HCT116 (cell line): ENCODE measurements at places on chromosomes 13 and 19. TPM values are rescaled to one million over a fixed set of nuclear protein-coding genes. Genes with fewer than 3 reads are reported as not detected.

CBY2 gene
- not detected for total RNA-seq

- H3K36me3 ChIP-seq = peaks cover 33% of the 10 kb centered on the region
- H3K27me3 ChIP-seq = no peaks in the 10 kb centered on the region
- H3K27ac ChIP-seq = no peak overlapping the region
- no peaks in the 10 kb centered on the region for H3K4me1 ChIP-seq
- DNase-seq = no peak
These were observed 39.2 kb downstream of the KCNC3 start for GRCh38 chr19:50290011-50290410.

DNA sequence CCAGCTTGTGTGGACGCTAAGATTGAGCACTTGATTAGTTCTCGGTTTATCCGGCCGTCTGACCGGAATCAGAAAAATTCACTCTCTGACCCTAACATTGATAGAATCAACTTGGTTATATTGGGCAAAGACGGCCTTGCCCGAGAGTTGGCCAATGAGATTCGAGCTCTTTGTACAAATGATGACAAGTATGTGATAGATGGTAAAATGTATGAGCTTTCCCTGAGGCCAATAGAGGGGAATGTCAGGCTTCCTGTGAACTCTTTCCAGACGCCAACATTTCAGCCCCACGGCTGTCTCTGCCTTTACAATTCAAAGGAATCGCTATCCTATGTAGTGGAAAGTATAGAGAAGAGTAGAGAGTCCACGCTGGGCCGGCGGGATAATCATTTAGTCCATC, 59.6 kb downstream of the ARHGAP35 start:
- no peak overlapping the region for H3K4me3 ChIP-seq
- H3K36me3 ChIP-seq = peaks cover 5% of the 10 kb centered on the region
- peaks cover 34% of the 10 kb centered on the region for H3K4me1 ChIP-seq
- H3K27ac ChIP-seq = no peak overlapping the region
- no peaks in the 10 kb centered on the region for H3K27me3 ChIP-seq

ZNF835 gene
- total RNA-seq = not detected

CEACAM8 gene
- total RNA-seq = not detected

- H3K4me3 ChIP-seq = no peak overlapping the region
- H3K4me1 ChIP-seq = peaks cover 5% of the 10 kb centered on the region; the same call in 1 of the 2 replicates
- H3K27ac ChIP-seq = no peak overlapping the region
These were observed 7.5 kb upstream of the ILF3 start for GRCh38 chr19:10646456-10647159.

- H3K27ac ChIP-seq = no peak overlapping the region
- no peak for DNase-seq
- peaks cover 16% of the 10 kb centered on the region; the same call in 1 of the 2 replicates for H3K4me1 ChIP-seq
- 0 out of 2 replicates have a peak overlapping the region, but pooled peaks have one; percentile 82 for H3K4me3 ChIP-seq
These were observed 1.5 kb upstream of the S1PR5 start for GRCh38 chr19:10518444-10519361.

GRCh38 chr13:111920932-111921705, 145.8 kb upstream of the SOX1 start:
- no peaks in the 10 kb centered on the region for H3K36me3 ChIP-seq
- no peaks in the 10 kb centered on the region for H3K4me1 ChIP-seq
- DNase-seq = no peak
- H3K4me3 ChIP-seq = no peak overlapping the region
- peaks cover 30% of the 10 kb centered on the region for H3K27me3 ChIP-seq

- peaks cover 13% of the 10 kb centered on the region; the same call in 1 of the 2 replicates for H3K27me3 ChIP-seq
- H3K27ac ChIP-seq = no peak overlapping the region
- DNase-seq = no peak
These were observed 261.1 kb downstream of the TBC1D4 start for GRCh38 chr13:75220861-75221260.

PRR12 gene
- total RNA-seq = 26.9 TPM

DNA sequence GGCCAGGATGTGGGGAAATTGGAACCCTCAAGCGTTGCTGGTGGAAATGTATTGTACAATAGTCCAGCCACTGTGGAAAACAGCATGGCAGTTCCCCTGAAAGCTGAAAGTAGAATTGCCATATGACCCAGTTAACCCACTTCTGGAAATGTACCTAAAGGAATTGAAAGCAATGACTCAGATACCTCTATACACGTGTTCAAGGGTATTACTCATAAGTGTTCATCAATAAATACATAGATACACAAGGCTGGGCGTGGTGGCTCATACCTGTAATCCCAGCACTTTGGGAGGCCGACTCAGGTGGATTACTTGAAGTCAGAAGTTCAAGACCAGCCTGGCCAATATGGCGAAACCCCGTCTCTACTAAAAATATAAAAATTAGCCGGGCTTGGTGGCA, 71.9 kb upstream of the IRS2 start:
- H3K4me1 ChIP-seq = peaks cover 5% of the 10 kb centered on the region; the same call in 1 of the 2 replicates
- DNase-seq = peak; percentile 26
- H3K27me3 ChIP-seq = no peaks in the 10 kb centered on the region
- H3K4me3 ChIP-seq = no peak overlapping the region
- no peak overlapping the region for H3K27ac ChIP-seq
- H3K36me3 ChIP-seq = no peaks in the 10 kb centered on the region

DNA sequence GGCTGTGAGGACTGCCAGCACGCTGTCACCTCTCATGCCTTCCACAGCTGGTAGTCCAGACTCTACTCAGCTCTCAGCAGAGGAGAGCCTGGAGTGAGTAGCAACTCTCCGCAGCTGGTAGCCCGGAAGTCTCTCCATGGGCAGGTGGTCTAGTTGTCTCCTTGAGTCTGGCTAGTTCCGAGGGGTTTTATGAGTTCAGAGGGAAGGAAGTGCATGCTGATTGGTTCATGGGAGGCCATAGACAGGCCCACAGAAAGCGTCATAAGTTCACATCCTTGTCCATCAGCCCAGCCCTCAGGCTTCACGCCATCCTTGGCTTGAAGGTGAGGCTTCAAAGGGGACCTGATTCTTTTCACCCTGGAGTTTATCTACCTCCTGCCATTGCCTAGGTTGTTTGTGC, 2662.4 kb upstream of the PCDH20 start:
- no peaks in the 10 kb centered on the region for H3K36me3 ChIP-seq
- no peaks in the 10 kb centered on the region for H3K4me1 ChIP-seq

CASP14 gene
- not detected for total RNA-seq

- no peaks in the 10 kb centered on the region for H3K27me3 ChIP-seq
- H3K27ac ChIP-seq = no peak overlapping the region
- peaks cover 13% of the 10 kb centered on the region for H3K4me1 ChIP-seq
- peaks cover 14% of the 10 kb centered on the region for H3K36me3 ChIP-seq
- DNase-seq = no peak
These were observed 3.2 kb downstream of the ZNF230 start for GRCh38 chr19:44005973-44006372.

DNA sequence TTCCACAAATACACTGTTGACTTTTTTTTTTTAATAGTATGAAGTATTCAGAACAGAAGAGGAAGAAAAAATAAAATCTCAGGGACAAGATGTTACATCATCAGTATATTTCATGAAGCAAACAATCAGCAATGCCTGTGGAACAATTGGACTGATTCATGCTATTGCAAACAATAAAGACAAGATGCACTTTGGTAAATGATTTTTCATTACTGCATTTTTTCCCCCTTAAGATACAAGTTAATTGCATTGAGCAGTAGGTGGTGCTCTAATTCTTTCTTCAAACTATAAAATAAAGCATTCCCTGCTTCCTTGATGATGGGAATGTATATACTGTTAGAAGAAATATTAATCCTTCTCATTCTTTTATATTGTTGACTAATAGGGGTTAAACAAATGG, 17.1 kb downstream of the UCHL3 start:
- H3K36me3 ChIP-seq = peaks cover 23% of the 10 kb centered on the region
- H3K4me3 ChIP-seq = no peak overlapping the region
- H3K4me1 ChIP-seq = no peaks in the 10 kb centered on the region
- H3K27me3 ChIP-seq = no peaks in the 10 kb centered on the region
- no peak overlapping the region for H3K27ac ChIP-seq

- 0 out of 2 replicates have a peak, but pooled peaks cover 7% of the 10 kb centered on the region for H3K27me3 ChIP-seq
- no peaks in the 10 kb centered on the region for H3K36me3 ChIP-seq
- H3K4me3 ChIP-seq = no peak overlapping the region
These were observed 36.3 kb downstream of the STOML3 start for GRCh38 chr13:38954291-38954690.

ZNF345 gene
- total RNA-seq = not detected

MEIOSIN gene
- total RNA-seq = 2.1 TPM

DNA sequence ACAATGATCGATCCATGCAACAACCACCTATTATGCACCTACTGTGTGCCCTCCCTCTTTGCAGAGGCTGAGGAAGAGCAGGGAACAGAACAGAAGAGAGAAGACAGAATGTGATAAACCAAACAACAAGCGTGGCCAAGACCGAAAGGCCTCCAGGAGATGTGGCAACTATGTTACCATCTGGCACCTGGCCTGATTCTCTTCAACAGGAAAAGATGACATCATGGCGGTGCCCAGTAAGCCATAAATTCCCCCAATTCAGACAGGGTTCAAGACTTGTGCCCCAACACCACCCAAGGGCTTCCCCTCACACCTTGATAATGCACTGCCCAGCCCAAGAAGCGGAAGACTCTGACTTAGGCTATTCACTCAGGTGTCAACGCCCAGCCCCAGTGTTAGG, 44.3 kb downstream of the SLC7A1 start:
- H3K4me3 ChIP-seq = no peak overlapping the region
- DNase-seq = no peak
- no peaks in the 10 kb centered on the region for H3K4me1 ChIP-seq
- no peak overlapping the region for H3K27ac ChIP-seq

GRCh38 chr19:30387311-30388115, 15.3 kb downstream of the ZNF536 start:
- H3K4me1 ChIP-seq = no peaks in the 10 kb centered on the region
- peaks cover 9% of the 10 kb centered on the region; the same call in 1 of the 2 replicates for H3K27me3 ChIP-seq
- no peak overlapping the region for H3K27ac ChIP-seq
- DNase-seq = no peak
- no peak overlapping the region for H3K4me3 ChIP-seq
- H3K36me3 ChIP-seq = no peaks in the 10 kb centered on the region

- H3K27ac ChIP-seq = peak overlapping the region; percentile 50
- peaks cover 7% of the 10 kb centered on the region for H3K36me3 ChIP-seq
- no peak for DNase-seq
- H3K27me3 ChIP-seq = no peaks in the 10 kb centered on the region
These were observed 23.1 kb downstream of the TMED1 start for GRCh38 chr19:10812902-10813404.

MEDAG gene
- total RNA-seq = not detected

- H3K27me3 ChIP-seq = no peaks in the 10 kb centered on the region
- no peak overlapping the region; the same call in 1 of the 2 replicates for H3K27ac ChIP-seq
- H3K36me3 ChIP-seq = peaks cover 29% of the 10 kb centered on the region
- no peak overlapping the region for H3K4me3 ChIP-seq
- DNase-seq = no peak
- H3K4me1 ChIP-seq = peaks cover 29% of the 10 kb centered on the region
These were observed 6.5 kb downstream of the KCNN4 start for GRCh38 chr19:43774103-43774939.

DNA sequence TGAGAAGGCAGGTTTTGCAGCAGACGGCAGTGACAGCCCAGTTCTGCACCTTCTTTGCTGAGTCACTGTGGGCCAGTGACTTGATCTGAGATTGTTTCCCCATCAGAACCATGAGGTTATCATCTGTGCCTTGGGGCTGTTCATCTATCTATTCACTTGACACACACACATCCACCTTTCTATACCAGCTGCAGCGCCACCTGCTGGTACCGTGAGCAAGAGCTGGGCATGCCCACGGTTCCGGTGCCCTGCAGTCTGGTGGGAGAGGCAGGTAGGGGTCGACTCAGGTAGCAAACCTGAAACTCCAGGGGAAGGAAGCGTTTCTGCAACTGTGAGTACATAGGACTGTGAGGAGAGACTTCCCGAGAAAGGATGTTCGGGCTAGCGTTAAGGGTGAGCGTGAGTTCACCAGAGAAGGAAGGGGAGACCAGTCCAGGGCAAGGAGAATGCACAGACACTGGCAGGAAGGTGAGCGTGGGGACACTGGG, 7.5 kb upstream of the LIN7B start:
- H3K27me3 ChIP-seq = no peaks in the 10 kb centered on the region
- H3K36me3 ChIP-seq = peaks cover 51% of the 10 kb centered on the region
- H3K27ac ChIP-seq = peak overlapping the region; percentile 27; the same call in 1 of the 2 replicates
- H3K4me3 ChIP-seq = no peak overlapping the region
- DNase-seq = peak; percentile 43

GRCh38 chr13:28499609-28500008, 4.7 kb upstream of the FLT1 start:
- H3K4me1 ChIP-seq = no peaks in the 10 kb centered on the region
- H3K36me3 ChIP-seq = no peaks in the 10 kb centered on the region
- no peak overlapping the region for H3K4me3 ChIP-seq
- no peaks in the 10 kb centered on the region for H3K27me3 ChIP-seq
- H3K27ac ChIP-seq = no peak overlapping the region
- DNase-seq = no peak

GRCh38 chr13:33208290-33209220, 77.0 kb downstream of the STARD13 start:
- no peak overlapping the region for H3K27ac ChIP-seq
- no peak for DNase-seq
- no peaks in the 10 kb centered on the region for H3K36me3 ChIP-seq
- no peaks in the 10 kb centered on the region for H3K27me3 ChIP-seq
- no peak overlapping the region for H3K4me3 ChIP-seq
- peaks cover 10% of the 10 kb centered on the region for H3K4me1 ChIP-seq

- H3K4me3 ChIP-seq = no peak overlapping the region
- no peaks in the 10 kb centered on the region for H3K4me1 ChIP-seq
- no peak overlapping the region for H3K27ac ChIP-seq
- DNase-seq = no peak
These were observed 89.2 kb downstream of the RGCC start for GRCh38 chr13:41546372-41547190.

C2CD4C gene
- total RNA-seq = 7.1 TPM

GRCh38 chr13:100156788-100157187, 67.9 kb downstream of the PCCA start:
- no peak for DNase-seq
- no peaks in the 10 kb centered on the region for H3K36me3 ChIP-seq
- H3K27ac ChIP-seq = no peak overlapping the region
- no peaks in the 10 kb centered on the region for H3K4me1 ChIP-seq

DNA sequence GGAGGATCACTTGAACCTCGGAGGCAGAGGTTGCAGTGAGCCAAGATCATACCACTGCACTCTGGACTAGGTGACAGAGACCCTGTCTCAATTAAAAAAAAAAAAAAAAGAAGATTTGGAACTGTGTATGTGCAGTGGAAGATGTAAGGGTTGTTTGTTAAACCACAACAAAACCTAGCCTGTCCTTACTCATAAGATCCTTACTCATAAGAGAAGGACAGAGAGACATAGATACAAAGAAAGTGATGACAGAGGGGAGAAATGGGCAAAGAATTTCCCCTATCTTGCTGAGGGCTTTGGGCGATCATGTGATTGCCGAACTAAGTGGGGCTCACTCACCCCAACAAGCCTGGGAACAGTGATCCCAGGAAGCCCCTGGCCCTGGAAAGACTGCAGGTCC, 7.9 kb downstream of the ITPKC start:
- H3K27me3 ChIP-seq = no peaks in the 10 kb centered on the region
- peaks cover 17% of the 10 kb centered on the region for H3K4me1 ChIP-seq
- no peak overlapping the region for H3K4me3 ChIP-seq
- DNase-seq = no peak
- H3K27ac ChIP-seq = no peak overlapping the region
